ENCODE measurements at places on chromosomes 2 and 18.

GRCh38 chr2:20666304-20667150, at the start of gene GDF7:
Gene GDF7 (plus strand): TSS chr2:20667144. CDS start chr2:20667240, 96 bp downstream.
- DNase-seq, result no peak

DNA sequence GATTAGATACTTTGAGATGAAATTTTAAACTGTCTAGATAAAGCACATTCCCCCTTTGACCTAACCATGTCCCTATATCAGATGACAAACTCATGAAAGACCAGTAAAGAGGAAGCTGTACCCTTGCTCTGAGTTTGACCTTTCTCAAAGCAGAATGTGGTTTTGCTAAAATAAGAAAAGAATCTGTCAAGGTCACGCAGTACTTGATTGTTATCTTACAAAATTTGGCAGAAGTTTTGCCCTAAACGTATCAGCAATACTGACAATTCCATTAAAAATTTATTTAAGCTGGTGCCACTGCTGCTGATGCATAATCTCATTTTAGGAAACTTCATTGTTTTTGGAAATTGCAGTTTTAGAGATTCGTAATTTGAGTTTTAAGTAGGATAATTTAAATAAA, 31.2 kb upstream of the GALM start:
- DNase-seq, result no peak

GRCh38 chr2:34401186-34401585, 802.1 kb upstream of the FAM98A start:
- no peak for DNase-seq

DNA sequence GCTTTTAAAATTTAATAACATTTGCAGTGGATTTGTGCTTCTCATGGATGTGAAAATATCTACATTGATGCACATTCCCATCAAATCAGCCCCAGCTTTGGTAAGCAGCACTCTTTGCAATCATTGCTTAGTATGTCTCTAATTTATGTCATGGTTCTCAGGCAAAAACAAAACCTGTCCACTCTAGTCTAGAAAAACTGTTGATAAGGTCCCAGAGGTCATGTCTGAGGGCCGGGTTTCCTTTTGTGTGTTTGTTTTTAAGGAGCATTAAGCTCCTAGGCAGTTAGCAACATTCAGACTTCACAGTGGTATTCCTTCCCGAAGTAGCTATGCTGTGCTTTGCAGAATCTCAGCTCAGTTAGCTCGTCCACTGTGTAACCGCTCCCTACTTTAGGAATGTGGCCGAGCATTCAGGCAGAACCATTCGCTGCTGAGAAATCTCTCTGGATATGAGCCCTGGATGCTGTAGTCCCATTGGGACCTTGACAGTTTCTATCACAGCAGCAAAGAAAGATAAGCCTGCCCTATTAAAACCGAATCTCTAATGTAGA, 4.0 kb downstream of the DIPK1C start:
- DNase-seq, result no peak

- no peak for DNase-seq
Observed at GRCh38 chr18:76495006-76495370, at the start of gene ZNF516. Gene ZNF516 (minus strand): TSS chr18:76495242. CDS start chr18:76443054, 52,188 bp downstream.

GRCh38 chr2:28809927-28810326, 707 bp upstream of the SPDYA start:
- no peak for DNase-seq

DNA sequence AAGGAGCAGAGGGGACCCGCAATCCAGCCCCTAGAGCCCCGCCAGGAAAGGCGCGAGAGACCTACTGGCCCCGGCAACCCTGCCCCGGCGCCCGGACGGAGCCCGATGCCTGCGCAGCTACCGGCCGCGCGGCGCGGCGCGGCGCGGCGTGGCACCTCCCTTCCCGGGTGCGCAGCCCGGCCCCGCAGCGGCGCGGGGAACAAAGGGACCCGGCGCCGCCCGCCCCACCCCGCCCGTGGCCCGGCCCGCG, 307 bp downstream of the CDH2 start:
- no peak for DNase-seq

- DNase-seq, result no peak
Observed at GRCh38 chr2:6922201-6922656, 5.0 kb downstream of the RNF144A start.

DNA sequence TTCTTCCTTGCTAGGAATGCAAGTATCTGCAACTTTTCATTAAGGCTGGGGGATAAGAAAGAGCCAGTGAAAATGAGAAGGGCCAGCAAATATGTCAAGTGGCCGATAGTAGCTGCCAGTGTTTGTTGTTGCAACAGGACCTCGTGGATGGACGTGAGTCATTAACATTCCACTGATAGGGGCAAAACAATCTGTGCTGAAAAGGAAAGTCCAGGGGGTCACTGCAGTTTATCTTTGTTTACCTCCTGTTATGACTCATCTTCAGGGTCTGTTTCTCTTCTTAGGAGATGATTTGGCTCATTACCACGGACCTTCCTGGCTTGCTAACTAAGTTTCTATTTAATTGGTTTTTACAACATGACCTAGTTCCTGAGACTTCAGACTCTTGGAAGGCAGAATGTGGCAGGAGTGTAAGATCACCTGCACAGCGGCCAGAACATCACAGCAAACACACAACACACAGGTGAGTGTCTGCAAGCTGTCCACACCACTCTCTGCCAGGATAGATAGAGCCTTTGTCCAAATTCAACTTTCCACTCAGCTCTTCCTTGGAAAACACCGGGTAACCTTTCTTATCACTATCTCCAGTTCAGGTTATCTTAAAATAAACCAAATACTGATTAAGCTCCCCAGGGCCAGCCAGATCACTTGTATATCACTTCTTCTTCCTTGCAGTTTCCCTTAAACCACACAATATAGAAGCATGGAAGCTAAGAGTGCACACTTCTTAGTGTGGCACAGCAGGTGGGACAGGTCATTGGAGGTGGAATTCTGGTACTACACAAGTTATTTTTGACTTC, 157.5 kb upstream of the LMAN1 start:
- no peak for DNase-seq

GRCh38 chr2:153770359-153770991, 101.2 kb upstream of the GALNT13 start:
- DNase-seq, result no peak

DNA sequence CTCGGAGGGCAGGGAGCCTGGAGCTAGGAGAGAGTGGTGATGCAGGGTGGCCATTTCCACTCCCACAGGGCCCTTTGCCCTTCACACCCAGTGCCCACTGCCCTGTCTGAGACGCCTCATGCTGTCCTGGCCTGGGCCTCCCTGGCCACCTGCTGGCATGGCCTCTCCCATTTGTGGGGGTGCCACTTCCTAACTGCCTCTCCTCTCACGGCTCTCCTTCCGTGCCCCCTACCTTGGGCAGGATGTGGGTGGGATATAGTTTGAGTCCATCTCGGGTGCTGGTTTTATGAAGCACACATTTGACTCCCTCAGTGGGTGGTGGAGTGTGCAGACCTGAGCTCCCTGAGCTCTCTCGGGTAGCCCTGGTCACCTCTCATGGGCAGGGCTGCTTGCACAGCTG, 46.0 kb downstream of the DGKD start:
- DNase-seq, result no peak
